Stimulated activated CD8-positive, alpha-beta memory T cell treated with anti-CD3 and anti-CD28 coated beads, Interleukin-4, amount 100 ng/mL, for 1 hour (primary cell): ENCODE measurements at places on chromosomes 2 and 18.

- DNase-seq: no peak
These were observed 121.8 kb downstream of the CTIF start for GRCh38 chr18:48660346-48661228.

DNA sequence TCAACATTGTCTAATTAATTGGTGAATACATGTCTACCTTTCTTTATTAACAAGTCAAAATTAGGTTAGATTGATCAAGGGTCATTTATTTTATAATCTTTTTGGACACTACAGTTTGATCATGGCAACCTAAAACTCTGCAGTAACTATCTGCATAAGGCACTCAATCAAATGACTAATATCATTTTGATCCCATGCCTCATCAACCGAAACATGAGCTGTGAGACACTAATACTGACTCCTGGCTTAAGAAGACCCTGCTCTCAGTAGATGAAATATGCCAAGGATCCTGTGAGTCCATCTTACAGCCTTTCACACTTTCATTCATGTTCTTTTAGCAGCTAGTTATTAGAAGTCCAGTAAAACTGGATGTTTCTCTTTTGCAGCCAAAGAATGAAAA is 169.4 kb upstream of the CAVIN2 start:
- no peak for DNase-seq

- DNase-seq: no peak
These were observed 228.5 kb upstream of the SMIM21 start for GRCh38 chr18:75656035-75656434.

DNA sequence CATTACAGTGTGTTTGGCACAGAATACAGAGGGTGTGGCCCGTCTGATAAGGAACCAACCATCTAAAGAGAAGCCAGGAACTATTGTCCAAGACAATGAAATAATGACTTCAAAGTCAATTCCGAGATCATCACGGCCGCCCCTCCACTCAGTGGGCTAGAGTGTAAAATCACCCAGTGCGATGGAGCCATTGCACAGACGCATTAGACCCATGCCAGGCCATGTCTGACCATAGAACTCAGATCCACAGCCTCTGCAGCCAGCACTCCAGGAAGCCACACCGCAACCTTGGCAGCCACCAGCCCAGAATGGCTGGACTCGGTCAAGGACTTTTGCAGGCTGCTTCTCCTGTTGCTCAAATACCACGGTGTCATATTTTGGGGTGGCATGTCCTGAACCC is 835.7 kb downstream of the DCDC2C start:
- no peak for DNase-seq

DNA sequence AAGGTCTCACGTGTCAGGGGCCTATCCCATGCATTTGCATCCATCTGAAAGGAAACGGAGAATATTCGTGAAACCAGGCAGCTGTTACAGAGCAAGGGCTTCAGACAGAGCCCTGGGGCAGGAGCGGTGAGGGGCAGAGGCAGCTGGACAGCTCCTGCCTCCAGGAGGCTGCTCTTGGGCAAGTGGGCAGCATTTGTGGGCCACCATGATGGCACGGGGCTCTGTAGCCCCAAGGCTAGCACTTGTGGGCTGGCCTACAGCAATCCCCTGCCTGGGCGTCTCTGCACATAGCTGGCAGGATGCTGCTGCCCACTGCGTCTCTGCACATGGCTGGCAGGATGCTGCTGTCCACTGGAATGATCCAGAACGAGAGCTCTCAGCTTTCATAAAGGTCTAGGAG is 52.8 kb upstream of the PTMA start:
- no peak for DNase-seq

DNA sequence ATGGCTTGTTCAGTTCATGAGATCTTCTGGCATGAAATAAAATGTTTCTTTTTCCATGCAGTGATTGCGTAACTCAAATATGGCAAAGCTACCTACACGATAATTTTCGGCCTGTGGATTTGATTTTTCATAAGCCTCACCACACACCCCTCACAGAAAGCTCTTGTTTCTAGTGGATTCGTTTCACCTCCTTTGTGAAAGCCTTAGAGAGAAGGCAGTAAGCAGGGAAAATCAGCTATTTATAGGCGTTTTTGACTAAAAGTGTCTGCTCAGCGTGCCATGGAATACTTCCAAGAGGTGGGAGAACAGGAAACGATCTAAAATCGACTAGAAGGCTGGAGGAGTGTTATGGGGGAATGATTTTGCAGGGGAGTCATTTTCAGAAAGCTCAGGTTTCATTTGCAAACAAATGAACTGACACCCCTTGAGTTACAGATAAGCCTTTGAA is 417.9 kb downstream of the TGIF1 start:
- no peak for DNase-seq

GRCh38 chr2:1685957-1686783 is 58.1 kb downstream of the PXDN start:
- DNase-seq: no peak

GRCh38 chr2:239723486-239724193 is 301.5 kb downstream of the NDUFA10 start:
- no peak for DNase-seq

DNA sequence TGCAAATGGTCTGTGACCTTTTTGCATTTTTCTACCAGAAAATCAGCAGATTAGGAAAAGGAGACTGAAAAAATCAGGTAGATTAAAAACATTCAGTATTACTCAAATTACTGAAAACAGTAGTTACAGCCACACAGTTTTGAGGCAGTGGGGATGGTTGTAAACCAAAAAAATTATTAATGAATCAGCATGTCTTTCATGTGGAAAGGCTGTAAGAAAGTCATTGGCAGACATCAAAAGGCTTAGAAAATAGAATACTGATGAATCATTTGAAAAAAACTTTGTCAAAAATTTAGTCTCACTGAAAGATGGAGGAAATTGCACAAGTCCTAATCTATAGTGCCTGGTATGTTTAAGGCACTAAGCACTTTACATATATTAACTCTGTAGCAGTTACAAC is 133.9 kb upstream of the GCFC2 start:
- DNase-seq: no peak

DNA sequence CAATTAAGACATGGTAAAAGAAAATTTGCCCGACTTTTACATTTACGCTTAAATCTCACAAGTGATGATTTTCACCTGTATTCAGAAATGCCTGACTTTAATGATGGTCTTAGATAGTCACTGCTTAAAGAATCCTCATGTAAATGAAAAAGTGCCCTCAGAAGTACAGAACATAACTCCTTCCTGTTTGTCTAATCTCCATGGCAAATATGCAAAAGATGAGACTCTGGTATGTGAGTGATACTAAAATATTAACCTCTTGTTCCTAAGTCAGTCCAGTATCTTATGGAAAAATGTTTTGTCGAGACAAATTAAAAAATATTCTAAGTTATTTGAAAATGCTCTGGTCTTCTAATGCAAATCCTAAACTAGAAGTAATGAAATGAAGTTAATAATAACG is 29.2 kb downstream of the KCTD1 start:
- DNase-seq: no peak

DNA sequence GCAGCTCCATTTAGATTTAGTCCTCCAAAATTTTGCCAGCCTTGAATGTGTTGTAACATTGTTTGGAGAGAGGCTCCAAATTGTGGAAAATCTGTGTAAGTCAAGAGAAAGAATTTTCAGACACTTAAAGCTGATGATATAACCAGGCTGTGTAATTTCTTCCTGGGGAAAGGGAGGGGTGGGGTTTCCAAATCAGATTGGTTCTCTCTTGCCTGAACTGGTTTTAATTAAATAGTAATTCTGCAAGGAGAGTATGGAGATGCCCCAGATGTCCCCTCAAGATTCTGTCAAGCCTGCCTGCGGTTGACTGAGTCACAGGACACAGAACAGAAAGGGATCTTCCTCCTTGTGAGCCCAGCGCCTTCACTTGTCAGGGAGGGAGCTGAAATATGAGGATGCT is 54.5 kb downstream of the C18orf63 start:
- DNase-seq: no peak

GRCh38 chr2:80128080-80128479 is 176.5 kb downstream of the LRRTM1 start:
- no peak for DNase-seq

GRCh38 chr18:79479761-79480161 is 84.0 kb downstream of the NFATC1 start:
- no peak for DNase-seq

GRCh38 chr2:107168141-107168540 is 282.2 kb upstream of the ST6GAL2 start:
- no peak for DNase-seq

GRCh38 chr2:119697290-119698020 is 18.5 kb downstream of the TMEM177 start:
- DNase-seq: no peak

GRCh38 chr2:219308142-219309101 is 779 bp downstream of the PTPRN start:
- peak; percentile 25 for DNase-seq

- no peak for DNase-seq
These were observed 19.7 kb upstream of the AFF3 start for GRCh38 chr2:100161945-100162620.

DNA sequence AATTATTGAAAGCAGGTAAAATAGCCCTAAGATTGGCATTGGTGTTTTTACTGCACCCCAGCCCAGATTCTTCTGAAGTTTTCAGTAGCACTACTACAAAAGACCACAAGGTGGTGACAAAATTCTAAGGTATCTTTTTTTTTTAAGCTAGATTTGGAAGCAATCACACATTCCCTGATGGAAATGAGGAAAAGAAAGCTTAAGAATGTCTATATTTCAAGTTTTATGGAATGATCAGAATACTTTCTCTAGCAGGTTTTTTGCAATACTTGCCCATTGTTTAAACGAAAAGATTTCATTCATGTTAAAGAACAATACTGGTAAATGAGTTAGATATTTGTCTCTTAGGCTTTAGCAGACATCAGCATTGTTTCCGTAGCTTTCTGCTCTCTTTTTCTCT is 32.1 kb upstream of the ZNF638 start:
- no peak for DNase-seq

DNA sequence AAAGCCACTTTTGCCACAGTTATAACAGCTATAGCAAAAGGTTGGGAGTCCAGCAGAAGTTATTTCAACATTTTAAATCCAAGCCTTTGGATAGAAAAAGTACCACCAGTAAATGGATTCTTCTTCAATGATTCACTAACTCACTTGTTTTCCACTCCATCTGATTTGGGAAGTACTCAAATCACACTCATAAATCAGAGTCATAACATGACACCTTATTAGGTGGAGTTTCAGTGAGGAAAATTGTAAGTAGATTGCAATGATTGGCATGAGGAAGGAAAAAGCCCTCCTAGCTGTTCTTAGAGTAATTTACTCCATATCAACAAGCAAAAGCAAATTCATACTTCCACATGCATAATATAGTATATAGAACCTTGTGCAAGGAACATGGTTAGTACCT is 132.9 kb downstream of the NR4A2 start:
- no peak for DNase-seq

DNA sequence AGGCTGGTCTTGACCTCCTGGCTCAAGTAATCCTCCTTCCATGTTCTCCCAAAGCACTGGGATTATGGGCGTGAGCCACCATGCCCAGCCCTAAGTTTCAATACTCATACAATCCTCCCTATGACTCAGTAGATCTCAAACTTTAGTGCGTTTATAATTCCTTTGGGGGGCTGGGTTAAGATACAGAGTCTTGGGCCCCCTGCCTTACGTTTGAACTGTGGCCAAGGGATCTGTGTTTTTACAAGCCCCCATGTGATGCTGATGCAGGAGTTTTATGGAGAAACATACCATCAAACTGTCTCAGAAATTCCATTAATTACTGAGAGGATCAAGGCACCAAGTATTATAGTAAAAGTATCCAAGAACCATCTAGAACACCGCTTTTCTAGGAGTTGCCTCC is 38.2 kb upstream of the FAM136A start:
- DNase-seq: no peak

- DNase-seq: no peak
These were observed 75.9 kb upstream of the COL3A1 start for GRCh38 chr2:188898261-188898660.
